HCEC 1CT (cell line): ENCODE measurements at places on chromosomes 12 and 14.

GRCh38 chr14:38078393-38078792 is 129.3 kb upstream of the SSTR1 start:
- DNase-seq, result no peak

DNA sequence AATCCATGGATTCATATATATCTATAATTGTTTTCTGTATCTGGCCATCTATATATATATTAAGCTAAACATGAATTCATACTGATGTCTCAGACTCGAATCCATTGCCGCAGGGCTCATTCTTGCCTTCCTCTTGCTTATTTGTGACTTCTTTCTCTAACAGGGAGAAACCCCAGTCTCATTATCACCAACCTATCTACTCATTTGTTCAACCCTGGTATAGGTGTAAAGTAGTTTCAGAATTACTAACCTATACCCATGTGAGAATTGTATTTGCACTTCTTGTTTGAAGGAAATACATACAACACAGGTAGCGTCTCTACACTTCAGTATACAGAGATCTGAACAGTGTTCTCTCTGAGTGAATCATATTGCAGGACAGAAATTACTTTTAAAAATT is 77.7 kb downstream of the PTPN11 start:
- no peak for DNase-seq

- no peak for DNase-seq
These were observed 136.0 kb downstream of the ADGRD1 start for GRCh38 chr12:131089531-131090273.

DNA sequence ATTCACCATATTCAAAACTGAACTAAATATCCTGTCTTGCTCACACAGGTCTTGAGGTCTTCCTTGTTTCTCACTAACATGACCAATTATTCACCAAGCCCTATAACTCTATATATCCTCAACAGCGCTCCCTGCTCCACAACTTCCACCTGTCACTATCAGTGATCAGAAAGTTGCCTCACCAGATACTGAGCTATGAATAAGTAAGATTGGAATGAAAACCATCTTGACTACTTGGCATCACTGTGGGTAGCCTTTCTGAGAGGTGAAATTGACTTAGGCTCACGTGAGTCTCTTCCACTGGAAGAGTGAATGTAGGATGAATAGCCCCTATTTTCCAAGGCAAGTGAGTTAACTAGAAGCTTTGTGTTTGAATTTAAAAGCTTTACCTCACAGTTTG is 167.1 kb downstream of the PIK3C2G start:
- DNase-seq, result no peak

- DNase-seq, result no peak
These were observed 6.2 kb downstream of the EIF2S3B start for GRCh38 chr12:10511756-10512355.
